LHCN-M2 (cell line): ENCODE measurements at places on chromosomes 1 and 21. TPM values are rescaled to one million over a fixed set of nuclear protein-coding genes. Genes with fewer than 3 reads are reported as not detected.
A peak's percentile ranks its signal among the peaks of the same experiment; 100 is the strongest.

DNA sequence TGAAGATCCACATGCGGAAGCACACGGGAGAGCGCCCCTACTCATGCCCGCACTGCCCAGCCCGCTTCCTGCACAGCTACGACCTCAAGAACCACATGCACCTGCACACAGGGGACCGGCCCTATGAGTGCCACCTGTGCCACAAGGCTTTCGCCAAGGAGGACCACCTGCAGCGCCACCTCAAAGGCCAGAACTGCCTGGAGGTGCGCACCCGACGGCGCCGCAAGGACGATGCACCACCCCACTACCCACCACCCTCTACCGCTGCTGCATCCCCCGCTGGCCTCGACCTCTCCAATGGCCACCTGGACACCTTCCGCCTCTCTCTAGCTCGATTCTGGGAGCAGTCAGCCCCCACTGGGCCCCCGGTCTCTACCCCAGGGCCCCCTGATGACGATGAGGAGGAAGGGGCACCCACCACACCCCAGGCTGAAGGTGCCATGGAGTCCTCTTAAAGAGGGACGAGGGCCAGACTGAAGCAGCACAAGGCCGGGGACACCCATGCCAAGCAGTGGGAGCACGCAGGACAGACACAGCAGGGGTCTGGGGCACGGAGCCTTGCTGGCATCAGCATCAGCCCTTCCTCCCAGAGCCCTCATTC, 13.7 kb downstream of the ZBTB7B start:
- DNase-seq: no peak

DNA sequence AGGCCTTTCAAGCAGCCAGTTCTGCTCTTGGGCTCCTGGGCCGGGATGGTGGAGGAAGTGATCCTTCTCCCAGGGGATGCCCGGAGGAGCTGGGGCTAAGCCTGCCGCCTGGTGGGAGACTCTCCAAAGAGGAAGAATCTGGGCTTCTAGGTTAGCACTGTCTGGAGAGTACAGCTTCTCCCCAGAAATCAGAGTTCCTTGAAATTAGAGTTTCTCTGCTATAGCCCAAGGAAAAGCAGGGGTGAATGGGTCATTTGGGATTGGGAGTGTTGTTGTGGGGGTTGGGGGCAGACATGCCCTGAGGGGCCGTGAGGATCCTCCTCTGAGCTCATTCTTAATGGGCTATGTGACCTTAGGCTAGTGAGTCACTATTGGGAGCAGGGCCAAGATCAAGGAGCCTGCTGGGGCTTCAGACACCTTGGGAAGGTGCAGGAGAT, 6.5 kb downstream of the LGR6 start:
- no peak for DNase-seq

- DNase-seq: no peak
Measured at GRCh38 chr1:203183828-203184227, 2.7 kb downstream of the CHI3L1 start.

GRCh38 chr1:9413071-9413876, 120.6 kb downstream of the SPSB1 start:
- peak; percentile 90 for DNase-seq

GRCh38 chr1:86517336-86517735, 29.5 kb upstream of the CLCA4 start:
- DNase-seq: no peak

DNA sequence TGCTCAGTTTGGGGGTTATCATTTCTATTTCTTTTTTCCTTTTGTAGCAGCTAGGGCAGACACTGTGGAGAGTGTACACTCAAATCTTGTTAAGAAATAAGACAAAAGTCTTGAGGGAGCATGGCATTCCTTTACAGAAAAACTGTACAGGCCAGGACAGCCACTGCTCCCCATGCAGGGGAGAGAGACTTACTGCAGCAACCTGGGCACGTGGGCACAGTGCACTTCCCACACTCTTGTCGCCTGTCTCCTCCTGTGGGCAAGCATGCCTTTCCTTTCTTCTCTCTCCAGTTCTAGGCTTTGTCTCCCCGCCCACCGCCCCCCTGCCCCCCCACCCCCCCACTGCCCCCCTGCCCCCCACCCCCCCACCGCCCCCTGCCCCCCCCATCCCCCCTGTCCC, 51.9 kb downstream of the PHC2 start:
- DNase-seq: peak; percentile 38

DNA sequence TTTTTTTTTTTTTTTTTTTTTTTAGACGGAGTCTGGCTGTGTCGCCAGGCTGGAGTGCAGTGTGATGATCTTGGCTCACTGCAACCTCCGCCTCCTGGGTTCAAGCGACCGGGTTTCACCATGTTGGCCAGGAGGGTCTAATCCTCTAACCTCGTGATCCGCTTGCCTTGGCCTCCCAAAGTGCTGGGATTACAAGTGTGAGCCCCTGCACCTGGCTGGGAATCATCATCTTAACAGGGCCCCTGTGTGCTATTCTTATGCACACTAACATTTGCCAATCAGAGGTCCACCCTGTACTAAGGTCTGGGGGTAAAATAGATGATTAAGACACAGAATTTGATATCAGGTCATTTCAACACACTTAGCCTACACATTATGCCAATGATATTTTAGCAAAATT, 278.7 kb upstream of the CHRM3 start:
- no peak for DNase-seq

- DNase-seq: no peak
Measured at GRCh38 chr21:45288441-45288841, 746 bp upstream of the POFUT2 start.

GRCh38 chr1:205582471-205583291, 49.1 kb downstream of the ELK4 start:
- no peak for DNase-seq

DNA sequence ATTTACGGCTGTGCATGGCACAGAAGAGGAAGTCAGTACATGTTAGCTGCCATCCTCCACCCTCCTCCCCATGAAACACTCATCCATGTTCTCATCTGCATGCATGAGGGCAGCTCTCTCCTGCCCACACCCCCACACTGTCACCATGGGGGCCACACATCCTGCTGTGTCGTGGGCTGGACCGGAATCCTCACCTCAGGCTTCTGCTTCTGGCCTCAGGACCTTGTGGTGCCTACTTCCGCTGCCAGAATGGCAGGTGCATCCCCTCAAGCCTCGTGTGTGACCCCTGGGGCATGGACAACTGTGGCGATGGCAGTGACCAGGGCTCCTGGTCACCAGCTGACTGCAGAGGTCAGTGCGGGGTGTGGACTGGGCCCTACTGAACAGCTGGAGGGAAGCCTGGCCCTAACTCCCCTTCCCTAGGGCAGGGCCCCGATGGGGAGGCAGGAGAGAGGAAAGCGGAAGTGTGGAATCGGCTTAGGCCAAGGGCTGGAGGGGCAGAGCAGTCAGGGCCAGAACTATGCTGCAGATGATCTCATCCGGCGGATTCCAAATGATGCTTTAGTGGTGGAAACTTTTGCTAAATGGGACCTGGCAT, 3.8 kb downstream of the LDLRAD2 start:
- DNase-seq: no peak

GRCh38 chr1:184771190-184771691, 16.6 kb upstream of the EDEM3 start:
- DNase-seq: no peak

- no peak for DNase-seq
Measured at GRCh38 chr1:179195376-179195775, 34.1 kb downstream of the ABL2 start.

GRCh38 chr1:19209439-19209989, 552 bp downstream of the UBR4 start:
- DNase-seq: peak; percentile 42

DNA sequence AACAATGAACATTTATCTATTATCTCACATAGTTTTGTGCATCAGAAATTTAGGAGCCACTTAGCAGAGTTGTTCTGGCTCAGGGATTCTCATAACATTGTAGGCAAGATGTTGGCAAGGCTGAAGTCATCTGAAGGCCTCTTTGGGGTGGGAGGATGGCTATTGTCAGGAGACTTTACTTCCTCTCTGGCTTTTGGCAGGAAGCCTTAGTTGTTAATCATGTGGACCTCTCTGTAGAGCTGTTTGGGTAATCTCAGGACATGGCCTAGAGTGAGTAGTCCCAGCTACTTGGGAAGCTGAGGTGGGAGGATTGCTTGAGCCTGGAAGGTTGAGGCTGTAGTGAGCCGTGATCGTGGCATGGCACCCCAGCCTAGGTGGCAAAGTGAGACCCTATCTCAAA, 40.2 kb downstream of the RASAL2 start:
- DNase-seq: peak; percentile 73

DNA sequence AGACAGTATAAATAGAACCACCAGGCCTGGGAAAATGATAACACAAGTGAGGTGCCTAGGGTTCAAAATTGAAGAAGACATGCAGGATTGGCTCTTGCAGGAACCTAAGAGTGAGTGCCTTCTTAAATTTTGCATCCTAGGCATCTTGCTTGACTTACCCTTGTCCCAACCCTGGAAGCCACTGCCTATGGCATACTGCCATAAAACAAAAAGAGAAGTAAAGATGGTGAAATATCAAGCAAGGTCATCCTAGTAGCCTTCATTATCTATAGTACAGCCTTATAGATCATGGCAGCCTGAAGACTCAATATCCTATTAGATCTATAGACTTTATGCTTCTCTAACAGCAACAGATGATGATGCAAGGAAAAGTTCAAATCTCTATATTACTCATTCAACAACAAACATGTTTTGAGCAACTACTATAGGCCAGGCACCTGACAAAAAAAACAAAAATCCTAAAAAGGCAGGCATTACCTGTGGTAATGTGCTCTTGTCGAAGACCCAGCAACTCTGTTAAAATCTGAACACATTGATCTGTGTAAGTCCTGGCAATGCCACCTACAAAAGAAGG, 6.3 kb downstream of the AP4B1 start:
- no peak for DNase-seq

- DNase-seq: peak; percentile 75
Measured at GRCh38 chr1:218304281-218305039, 19.4 kb downstream of the RRP15 start.

DNA sequence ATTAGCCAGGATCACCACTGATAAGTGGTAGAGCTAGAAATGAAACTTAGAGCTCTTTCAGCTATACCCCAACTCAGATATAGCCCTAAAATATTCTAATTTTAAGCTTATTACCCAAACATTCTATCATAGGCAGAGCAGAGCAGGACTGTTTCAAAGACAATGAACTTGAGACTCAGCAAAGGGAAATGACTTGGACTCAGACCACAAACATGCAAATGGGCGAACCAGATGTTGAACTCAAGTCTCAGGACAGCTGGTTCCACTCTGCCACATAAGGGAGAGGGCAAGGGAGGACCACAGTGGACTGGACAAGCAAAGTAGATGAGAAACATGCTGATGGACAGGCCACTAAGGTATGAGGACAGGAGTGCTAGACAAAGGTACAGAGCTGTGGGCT, 315.3 kb downstream of the OMA1 start:
- no peak for DNase-seq

Gene NR1I3
- total RNA-seq: not detected in 2 replicates

Gene DBT
- total RNA-seq: 3.4 and 3.7 TPM in 2 replicates

Gene LDLRAD2
- not detected in 2 replicates for total RNA-seq

Gene ANKRD34A
- 2.9 and 3.1 TPM in 2 replicates for total RNA-seq

Gene RBM11
- not detected in 2 replicates for total RNA-seq

Gene VHLL
- not detected in 2 replicates for total RNA-seq

Gene OR2T11
- total RNA-seq: not detected in 2 replicates

Gene CRYBG2
- not detected in 2 replicates for total RNA-seq

Gene ZC3H12A
- total RNA-seq: 3.3 and 4.7 TPM in 2 replicates

Gene IGSF9
- not detected in 2 replicates for total RNA-seq

Gene CATSPERE
- total RNA-seq: 0.11 and 0.19 TPM in 2 replicates
